ENCODE measurements at places on chromosomes 11 and 22. TPM values are rescaled to one million over a fixed set of nuclear protein-coding genes. Genes with fewer than 3 reads are reported as not detected.

TBX10 gene
- polyA plus RNA-seq: not detected

DNA sequence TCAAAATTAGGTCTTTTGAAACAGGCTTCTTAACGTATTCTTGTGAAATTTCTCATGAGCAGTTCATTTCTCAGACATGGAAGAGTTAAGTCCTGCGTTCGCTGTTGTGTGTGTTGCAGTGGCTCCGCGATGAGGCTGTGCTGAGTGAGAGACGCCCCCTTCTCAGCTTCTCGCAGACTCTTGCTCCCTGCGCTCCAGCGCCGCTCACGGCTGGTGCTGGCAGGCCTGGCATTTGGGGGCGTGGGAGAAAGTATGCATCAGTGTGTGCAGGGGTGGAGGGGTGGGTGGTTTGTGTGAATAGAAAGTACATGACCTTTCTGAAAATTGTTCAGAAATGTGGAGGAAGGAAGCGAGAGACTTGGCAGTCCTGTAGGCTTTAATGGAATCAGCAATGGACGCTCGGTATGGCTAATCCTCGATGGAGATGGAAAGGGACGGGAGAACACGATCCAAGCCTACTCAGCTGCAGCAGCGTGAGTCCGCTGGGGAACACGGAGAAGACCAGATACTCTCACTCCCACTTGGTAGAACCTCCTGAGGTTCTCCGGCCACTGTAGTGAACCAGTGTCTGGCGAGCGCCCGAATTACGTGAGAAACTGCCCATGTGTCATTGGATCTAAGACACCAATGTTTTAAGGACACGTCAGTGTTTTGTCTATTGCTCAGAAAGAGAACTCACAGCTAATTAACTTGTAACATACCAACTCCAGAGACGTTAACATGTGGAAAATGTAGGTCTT is 5.9 kb downstream of the TAB1 start:
- peaks cover 6% of the 10 kb centered on the region for H3K4me1 ChIP-seq
- H3K4me3 ChIP-seq: no peak overlapping the region
- no peaks in the 10 kb centered on the region for H3K27me3 ChIP-seq
- no peak overlapping the region for H3K27ac ChIP-seq

- no peaks in the 10 kb centered on the region for H3K4me1 ChIP-seq
- H3K27me3 ChIP-seq: no peaks in the 10 kb centered on the region
- DNase-seq: no peak
- no peaks in the 10 kb centered on the region for H3K36me3 ChIP-seq
Measured at GRCh38 chr11:120180551-120181232, 30.1 kb upstream of the OAF start.

GRCh38 chr22:35322126-35322525 is 22.4 kb downstream of the TOM1 start:
- no peak overlapping the region for H3K27ac ChIP-seq
- H3K4me1 ChIP-seq: no peaks in the 10 kb centered on the region
- DNase-seq: no peak
- peaks cover 93% of the 10 kb centered on the region for H3K36me3 ChIP-seq

DNA sequence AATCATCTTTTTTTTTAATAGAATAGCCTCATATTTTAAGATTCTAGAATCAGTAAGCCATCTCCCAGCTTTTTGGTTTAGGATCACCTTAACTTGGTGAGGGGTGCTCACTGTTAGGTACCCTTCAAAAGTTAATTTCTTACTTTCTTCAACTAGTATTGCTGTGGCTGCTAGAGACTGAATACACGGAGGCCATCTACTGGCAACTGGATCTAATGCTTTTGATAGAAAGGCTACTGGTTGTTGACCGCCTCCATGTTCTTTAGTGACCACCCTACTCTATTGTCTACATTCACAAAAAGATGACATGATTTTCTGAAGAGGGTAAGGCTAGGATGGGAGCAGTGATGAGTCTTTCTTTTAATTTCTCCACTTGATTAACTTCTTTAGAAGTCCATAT is 16.7 kb upstream of the ALDH3B2 start:
- no peaks in the 10 kb centered on the region for H3K4me1 ChIP-seq
- H3K27me3 ChIP-seq: peaks cover 15% of the 10 kb centered on the region
- no peak overlapping the region for H3K27ac ChIP-seq
- H3K4me3 ChIP-seq: no peak overlapping the region
- DNase-seq: no peak

All from CD4-positive, CD25-positive, alpha-beta regulatory T cell (primary cell).